ENCODE measurements at places on chromosomes 6 and 20.

GRCh38 chr20:58715801-58716475, 23.3 kb downstream of the NPEPL1 start:
- no peak for DNase-seq

GRCh38 chr6:46642928-46643751, 9.5 kb downstream of the CYP39A1 start:
- DNase-seq: no peak

- DNase-seq: peak; percentile 71
Measured at GRCh38 chr6:17276766-17277165, 4.4 kb upstream of the RBM24 start.

- DNase-seq: peak; percentile 47
Measured at GRCh38 chr6:159935633-159936032, 33.2 kb upstream of the IGF2R start.

DNA sequence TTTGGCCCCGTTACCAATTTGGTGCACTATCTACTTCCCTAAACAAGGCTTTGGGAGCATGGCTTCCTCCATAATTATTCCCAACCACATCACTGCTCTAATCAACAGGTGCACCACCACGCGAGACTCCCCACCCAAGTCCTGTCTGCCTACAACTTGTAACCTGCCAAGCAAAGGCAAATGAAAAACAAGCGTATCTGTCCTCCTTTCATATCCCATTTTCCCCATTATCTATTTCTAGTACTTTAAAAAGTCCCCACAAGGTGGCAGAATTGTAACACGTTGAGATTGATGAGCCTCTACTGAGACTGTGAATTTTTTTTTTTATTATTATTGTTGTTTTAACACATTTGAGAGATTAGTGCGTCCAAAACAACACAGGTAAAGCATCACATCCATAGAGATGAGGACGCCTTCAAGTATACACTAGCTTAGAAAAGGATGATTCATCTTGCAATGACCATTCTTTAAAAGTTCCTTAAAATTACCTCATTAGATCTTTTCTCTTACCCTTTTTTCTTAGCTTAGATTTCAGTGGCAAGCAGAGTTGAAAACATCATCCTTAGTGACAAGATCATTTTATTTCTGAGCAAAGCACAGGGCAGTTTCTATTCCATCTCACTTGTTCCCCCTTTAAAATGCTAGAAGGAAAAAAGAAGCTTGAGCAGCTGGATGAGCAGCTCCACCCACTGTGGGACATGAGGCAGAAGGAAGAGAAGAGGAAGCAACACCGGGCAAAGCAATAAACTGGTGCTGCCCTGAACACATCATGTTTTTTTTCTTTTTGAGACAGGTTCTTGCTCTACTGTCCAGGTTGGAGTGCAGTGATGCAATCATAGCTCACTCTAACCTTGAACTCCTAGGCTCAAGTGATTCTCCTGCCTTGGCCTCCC, 210.8 kb downstream of the ARHGAP18 start:
- peak; percentile 70 for DNase-seq

DNA sequence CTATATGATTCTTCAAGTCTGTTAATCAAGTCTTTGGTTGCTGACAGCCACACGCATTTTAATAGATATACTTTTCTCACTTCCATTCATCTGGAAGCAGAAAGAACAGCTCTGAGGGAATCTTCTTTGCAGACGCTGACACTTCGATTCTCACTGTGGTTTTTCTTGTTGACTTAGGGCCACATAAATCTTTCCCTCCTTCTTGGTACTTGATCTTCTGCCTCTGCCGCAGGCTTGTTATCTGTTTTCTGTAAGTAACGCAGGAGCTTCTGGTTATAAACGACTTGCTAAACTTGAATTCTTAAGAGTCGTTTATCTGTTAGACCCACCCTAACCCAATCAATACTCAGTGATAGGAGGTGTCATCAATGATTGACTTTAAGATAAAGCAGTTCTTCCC, 268.8 kb upstream of the SULF2 start:
- no peak for DNase-seq

- DNase-seq: no peak
Measured at GRCh38 chr20:33339515-33340058, 56.6 kb downstream of the BPIFB1 start.

DNA sequence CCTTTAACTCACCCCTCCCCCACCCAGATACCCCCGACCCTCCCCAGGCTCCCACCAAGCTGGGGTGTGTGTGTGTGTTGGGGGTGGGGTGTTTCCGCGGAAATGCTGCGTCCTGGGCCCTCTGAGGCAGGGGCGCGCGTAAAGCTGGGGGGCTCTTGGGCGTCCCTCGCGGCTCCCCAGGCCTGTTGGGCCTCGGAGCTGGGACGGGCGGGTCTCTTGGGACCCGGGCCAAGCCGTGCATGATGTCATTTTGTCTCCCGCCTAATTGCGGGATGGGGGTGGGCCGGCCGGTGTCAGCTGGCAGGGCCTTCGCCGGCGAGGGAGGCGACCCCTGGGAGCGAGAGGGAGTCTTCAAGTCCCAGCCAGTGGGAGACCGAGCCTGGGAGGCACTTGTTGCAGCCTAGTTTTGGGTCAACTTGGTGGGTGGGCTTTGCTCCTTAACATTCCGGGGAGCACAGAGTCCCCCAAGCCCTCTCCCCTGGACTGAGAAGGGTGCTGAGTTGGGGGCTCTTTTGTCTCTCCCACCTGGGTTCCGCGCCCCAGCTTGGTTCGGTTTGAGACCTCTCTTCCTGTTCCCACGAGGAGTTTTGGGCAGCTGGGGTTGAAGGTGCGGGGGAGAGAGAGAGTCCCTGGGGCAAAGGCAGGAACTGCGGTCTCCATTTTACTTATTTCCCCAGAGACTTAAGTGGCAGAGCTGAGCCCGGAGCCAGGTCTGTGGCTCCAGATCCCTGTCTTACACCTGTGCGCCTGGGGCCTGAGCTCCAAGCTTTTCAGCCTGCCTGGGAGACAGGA, 623 bp downstream of the MYBL2 start:
- DNase-seq: peak; percentile 35

DNA sequence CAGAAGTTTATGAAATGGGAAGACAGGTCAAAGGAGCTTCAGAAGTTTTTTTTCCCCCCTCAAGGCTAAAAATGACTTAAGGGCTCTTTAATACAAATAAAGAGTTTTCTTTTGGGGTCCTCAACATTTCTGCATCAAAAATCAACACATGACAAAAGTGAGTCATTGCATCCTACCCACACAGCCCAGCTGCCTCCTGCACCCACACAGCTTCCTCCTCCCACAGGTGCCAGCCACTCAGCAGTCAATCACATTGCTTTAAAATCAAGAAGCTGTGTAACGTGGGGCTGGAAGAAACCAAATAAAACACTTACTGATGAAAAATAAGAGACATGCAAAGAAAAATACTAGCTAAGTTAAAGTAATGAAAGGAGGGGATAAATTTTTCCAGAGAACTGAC, 68.5 kb downstream of the MAP3K5 start:
- DNase-seq: no peak

DNA sequence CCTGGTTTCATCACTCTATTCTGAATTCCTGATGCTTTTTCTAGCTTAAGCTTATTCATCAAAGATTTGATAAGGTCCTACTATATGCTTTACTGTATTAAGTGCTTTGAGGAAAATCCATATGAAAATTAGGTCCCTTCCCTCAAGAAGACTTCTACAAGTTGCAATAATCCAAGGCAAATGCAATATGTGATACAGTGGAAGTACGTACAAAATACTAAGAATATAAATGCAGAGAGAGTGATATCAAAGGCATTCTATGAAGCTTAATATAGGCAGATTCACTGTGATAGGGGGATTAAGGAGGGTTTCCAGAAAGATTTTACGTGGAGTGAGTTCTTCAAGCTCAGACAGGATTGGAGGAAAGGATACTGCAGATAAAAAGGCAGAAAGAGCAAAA, 142.1 kb downstream of the C6orf118 start:
- no peak for DNase-seq

DNA sequence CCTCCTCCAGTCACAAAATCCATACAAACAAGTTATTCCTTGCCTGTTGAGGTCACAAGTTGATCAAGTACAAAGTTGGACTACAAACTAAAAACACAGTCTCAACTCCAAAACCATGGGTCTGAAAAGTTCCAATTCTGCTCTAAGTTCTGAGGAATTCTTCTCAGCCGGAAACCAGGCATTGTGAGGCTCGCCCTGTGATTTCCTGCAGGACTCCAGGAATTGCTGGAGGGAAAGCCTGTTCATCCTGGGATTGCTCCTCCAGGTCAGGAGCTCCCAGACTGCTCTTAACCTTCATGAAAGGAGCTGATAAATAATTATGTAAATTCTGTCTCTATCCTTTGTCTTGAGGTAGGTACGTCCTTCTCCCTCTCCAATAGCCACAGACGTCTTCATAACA, 8.5 kb downstream of the TRAM2 start:
- DNase-seq: peak; percentile 56

GRCh38 chr6:32642720-32643106, 5.5 kb downstream of the HLA-DQA1 start:
- DNase-seq: no peak

GRCh38 chr20:33541797-33542196, 51.9 kb downstream of the CBFA2T2 start:
- no peak for DNase-seq

DNA sequence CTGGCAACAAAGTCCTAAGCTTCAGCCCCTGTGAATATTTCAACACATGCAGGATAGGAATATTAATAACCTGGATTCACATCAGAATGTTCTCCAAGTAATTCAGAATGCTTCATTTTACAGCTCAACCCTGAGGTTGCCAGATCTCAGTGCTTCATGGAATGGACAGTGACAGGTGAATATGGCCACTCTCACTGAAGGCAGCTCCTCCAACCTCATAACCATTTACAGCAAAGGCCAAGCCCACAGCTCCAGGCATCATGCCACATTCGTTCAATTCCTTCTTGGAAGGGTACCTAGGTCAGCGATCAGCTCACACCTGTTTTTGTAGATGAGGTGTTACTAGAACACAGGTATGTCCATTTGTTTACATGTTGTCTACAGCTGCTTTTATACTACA, 17.1 kb downstream of the CLIC5 start:
- no peak for DNase-seq

- no peak for DNase-seq
Measured at GRCh38 chr6:54787825-54788224, 58.7 kb upstream of the FAM83B start.

- DNase-seq: no peak
Measured at GRCh38 chr20:16313917-16314316, 259.3 kb downstream of the KIF16B start.

GRCh38 chr6:25223490-25223991, 55.6 kb upstream of the CARMIL1 start:
- DNase-seq: peak; percentile 82

DNA sequence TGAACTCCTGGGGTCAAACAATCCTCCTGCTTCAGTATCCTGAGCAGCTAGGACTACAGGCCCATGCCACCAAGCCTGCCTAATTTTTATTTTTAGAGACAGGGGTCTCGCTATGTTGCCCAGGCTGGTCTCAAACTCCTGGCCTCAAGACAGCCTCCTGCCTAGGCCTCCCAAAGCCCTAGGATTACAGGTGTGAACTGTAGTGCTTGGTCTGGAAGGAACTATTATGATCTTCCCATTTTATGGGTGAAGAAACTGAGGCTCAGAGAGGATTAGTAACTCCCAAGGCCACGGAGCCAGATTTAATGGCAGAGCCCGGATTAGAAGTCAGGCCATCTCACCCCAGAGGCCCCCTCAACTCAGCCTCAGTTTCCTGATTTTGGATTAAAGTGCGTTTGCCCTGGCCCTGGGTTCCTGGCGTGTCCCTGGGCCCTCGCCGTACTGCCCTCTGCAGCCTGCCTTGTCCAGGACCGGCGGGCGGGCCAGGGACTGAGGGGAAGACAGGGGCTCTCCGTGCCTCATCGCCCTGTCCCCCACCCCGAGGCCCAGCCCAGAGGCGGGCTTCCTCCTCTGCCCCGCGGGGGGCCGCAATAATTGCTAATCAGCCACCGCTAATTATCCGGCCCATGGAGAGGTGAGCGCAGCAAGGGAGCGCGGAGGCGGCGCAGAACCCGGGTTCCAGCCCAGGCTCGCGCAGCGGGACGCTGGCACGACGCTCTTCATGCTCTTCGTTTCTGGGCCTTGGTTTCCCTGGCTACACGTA, 34.9 kb downstream of the CD40 start:
- no peak for DNase-seq

DNA sequence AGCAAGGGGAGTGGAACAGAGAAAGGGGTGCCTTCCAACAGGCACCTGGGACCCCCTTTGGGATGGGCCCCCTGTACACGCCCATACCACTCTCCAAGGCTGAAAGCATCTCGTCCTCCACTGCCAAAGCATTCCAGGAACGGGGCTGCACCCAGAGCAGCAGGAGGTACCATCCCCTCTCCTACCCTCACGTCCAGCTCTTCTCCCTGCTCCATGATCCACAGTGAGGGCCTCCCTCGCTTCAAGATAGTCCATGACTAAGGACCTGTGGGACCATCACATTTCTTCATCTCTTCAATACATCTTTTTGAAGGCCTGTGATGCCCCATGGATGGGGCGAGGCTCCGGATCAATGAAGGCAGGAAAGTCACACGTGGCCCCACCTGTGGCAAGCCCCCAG, 209.9 kb downstream of the ANKRD60 start:
- no peak for DNase-seq

- DNase-seq: no peak
Measured at GRCh38 chr6:131635384-131636340, 1.4 kb upstream of the ENPP3 start.

GRCh38 chr6:8881663-8882062, 446.3 kb upstream of the SLC35B3 start:
- DNase-seq: no peak

DNA sequence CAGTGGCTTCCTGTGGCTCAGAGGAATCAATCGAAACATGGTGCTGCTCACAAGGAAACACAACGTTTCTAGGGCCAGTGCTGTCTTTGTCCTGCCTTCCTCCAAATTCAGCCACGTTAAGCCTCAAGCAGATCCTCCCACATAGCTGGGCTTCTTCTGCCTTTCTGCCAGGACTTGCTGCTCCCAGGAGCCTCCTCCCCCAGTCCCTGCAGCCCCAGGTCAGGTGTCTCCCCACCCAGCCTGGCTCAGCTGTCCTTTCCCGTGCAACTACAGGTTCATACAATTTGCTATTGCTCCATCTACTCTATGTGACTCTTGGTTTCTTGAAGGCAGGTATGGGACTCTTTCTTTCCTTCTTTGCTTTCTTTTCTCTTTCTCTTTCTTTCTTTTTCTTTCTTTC, 215.3 kb upstream of the RNF24 start:
- no peak for DNase-seq

DNA sequence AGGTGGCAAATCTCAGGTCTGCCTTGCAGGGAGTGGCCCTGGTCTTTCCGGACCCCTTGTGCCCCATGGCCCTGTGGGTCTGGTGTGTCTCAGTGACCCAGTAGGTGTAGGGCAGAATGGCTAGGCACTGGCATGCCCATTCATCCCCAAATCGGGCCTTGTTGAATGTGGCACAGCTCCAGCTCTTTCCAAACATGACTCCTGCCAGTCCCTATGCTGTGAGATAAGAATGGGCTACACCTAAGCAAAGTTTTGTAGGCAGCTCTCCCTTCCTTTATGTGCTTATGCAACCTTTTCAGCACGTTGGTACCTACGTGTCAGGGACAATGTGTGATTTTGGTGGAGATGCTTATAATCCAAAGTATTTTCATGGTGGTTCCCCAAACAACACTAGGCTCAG, 33.9 kb downstream of the FOXO3 start:
- no peak for DNase-seq
